ENCODE measurements at places on chromosomes 12 and 14. TPM values are rescaled to one million over a fixed set of nuclear protein-coding genes. Genes with fewer than 3 reads are reported as not detected.

- peaks cover 9% of the 10 kb centered on the region for H3K36me3 ChIP-seq
- peaks cover 6% of the 10 kb centered on the region for H3K4me1 ChIP-seq
- no peaks in the 10 kb centered on the region for H3K27me3 ChIP-seq
- no peak overlapping the region for H3K27ac ChIP-seq
- no peak overlapping the region for H3K4me3 ChIP-seq
- no peak for DNase-seq
These were observed 13.2 kb upstream of the PRKCH start for GRCh38 chr14:61308198-61308597.

- DNase-seq, result no peak
- peaks cover 21% of the 10 kb centered on the region for H3K4me1 ChIP-seq
- no peaks in the 10 kb centered on the region for H3K36me3 ChIP-seq
- H3K4me3 ChIP-seq, result peak within 1 kb of the TSS; percentile 80
- H3K27ac ChIP-seq, result peak within 1 kb of the TSS; percentile 72
- peaks cover 20% of the 10 kb centered on the region for H3K27me3 ChIP-seq
These were observed at the start of gene INHBE for GRCh38 chr12:57454566-57455373. Gene INHBE (plus strand): TSS chr12:57455307. CDS start chr12:57455537, 230 bp downstream.

DNA sequence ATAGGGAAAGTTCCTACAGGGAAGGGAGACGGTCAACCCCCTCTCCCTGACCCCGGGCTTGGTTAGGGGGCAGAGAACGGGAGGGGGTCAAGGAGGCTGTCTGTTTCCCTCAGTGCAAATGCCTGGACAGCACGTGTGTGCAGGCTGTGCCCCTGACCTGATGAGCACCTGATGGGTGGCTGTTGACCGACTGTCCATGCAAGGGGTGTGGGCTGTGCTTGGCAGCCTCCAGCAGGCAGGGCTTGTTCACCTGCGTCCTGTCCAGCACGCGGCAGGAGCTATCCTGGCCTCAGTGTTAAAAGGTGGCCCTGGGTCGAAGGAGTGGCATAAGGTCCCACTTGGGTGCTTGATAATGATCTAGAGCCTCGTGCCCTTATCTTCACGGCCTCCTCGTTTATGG lies 221.0 kb downstream of the CACNA1C start:
- H3K4me1 ChIP-seq, result peaks cover 2% of the 10 kb centered on the region
- H3K27ac ChIP-seq, result no peak overlapping the region
- no peak for DNase-seq
- no peaks in the 10 kb centered on the region for H3K36me3 ChIP-seq

DNA sequence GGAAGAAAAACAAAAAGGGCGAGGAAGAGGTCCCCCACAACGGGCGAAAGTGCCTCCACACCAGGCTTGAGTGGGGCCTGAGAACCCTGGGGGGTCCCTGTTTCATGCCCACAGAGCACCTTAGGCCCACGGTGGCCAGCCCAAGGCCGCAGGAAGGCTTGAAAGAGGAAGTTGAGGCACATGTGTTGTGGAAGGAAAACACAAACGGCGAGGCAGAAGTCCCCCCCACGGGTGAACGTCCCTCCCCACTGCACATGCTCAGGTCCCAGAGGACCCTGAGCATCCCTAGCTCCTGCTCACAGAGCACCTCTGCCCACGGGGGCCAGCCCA lies 371.5 kb downstream of the ALG10 start:
- H3K4me1 ChIP-seq, result no peaks in the 10 kb centered on the region
- DNase-seq, result peak; percentile 2
- no peak overlapping the region for H3K4me3 ChIP-seq
- H3K27me3 ChIP-seq, result no peaks in the 10 kb centered on the region
- H3K36me3 ChIP-seq, result no peaks in the 10 kb centered on the region

DNA sequence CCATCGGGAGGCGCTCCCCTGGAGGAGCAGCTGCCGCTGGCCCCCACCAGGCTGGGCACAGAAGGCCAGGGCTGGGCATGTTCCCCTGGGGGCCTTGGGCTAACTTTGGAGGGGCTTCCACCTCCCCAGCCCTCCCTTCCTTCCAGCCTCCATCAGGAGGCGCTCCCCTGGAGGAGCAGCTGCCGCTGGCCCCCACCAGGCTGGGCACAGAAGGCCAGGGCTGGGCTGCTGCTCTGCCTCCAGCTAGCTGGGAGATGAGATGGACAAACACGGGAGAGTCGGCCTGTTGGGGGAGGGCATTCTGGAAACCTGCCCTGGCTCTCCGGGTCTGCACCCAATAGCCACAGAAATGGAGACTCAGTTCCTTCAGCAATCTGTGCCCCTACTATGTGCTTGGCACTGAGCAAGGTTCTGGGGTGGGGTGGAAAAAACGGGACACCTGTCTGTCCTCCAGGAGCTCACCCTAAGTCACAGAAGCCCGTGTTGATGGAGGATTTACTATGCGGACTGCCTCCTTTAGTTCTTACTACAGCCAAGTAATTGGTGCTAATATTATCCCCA lies 39.0 kb upstream of the CORO1C start:
- H3K4me3 ChIP-seq, result no peak overlapping the region
- H3K4me1 ChIP-seq, result peaks cover 3% of the 10 kb centered on the region
- H3K36me3 ChIP-seq, result no peaks in the 10 kb centered on the region
- H3K27me3 ChIP-seq, result peaks cover 6% of the 10 kb centered on the region

DNA sequence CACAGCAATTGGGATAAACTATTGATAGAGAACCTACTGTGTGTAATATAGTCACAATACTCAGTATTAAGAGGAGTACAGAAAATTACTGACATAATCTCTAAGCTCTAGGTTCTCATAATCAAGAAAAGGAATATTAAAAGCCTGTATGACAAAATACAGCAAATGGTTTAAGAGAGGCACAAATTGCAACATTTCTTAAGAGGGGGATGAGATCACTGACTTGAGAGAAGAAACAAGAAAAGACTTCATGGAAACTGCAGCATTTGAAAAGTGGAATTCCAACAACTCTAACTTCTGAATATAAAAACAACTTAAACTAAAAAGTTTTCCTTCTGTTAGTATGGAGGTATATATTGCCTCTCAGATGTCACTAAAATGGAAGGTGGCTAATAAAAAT lies 89.7 kb downstream of the NUMB start:
- H3K4me3 ChIP-seq, result no peak overlapping the region
- H3K27ac ChIP-seq, result no peak overlapping the region
- H3K27me3 ChIP-seq, result no peaks in the 10 kb centered on the region
- no peaks in the 10 kb centered on the region for H3K36me3 ChIP-seq
- no peak for DNase-seq
- H3K4me1 ChIP-seq, result peaks cover 4% of the 10 kb centered on the region

DNA sequence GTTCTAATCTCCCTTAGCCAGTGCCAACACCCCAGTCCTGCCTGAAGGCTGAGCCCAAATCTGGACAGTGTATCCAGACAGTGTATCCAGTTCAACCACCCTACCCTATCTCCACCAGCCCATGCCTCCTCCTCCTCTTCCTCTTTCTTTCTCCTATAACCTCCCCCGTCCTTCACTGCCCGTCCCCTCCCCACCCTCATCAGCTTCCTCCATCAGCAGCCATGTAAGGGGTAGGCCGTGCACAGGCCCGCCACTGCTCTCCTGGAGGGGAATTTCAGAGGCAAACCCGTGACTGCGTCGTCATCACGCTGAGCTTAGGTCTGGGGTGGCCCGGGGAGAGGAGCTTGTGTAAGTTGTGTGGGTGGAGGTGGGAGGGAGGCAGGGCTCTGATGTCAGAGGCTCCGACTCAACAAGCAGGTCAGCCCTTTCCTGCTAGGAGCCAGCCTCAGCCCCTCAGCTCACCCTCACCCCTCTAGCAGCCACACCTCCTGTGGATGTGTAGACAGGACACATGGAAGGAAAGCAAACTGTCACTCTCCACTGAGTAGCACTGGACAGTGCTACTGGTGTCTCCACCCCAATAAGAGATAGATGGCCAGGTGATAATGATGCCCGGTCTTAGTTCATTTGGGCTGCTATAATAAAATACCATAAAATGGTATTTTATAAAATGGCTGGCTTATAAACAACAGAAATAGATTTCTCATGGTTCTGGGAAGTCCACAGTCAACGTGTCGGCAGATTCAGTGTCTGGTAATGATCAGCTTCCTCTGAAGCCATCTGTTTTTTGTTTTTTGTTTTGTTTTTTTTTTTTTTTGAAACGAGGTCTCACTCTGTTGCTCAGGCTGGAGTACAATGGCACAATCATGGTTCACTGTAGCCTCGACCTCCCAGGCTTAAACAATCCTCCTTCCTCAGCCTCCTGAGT lies 50.5 kb downstream of the IRF2BPL start:
- H3K4me1 ChIP-seq, result peaks cover 9% of the 10 kb centered on the region
- peak overlapping the region; percentile 15 for H3K4me3 ChIP-seq
- H3K27me3 ChIP-seq, result no peaks in the 10 kb centered on the region

GRCh38 chr12:92668739-92669138 lies 34.0 kb upstream of the PLEKHG7 start:
- H3K27ac ChIP-seq, result no peak overlapping the region
- H3K27me3 ChIP-seq, result no peaks in the 10 kb centered on the region
- H3K4me3 ChIP-seq, result no peak overlapping the region
- no peak for DNase-seq

- DNase-seq, result no peak
- peaks cover 13% of the 10 kb centered on the region for H3K4me1 ChIP-seq
- no peaks in the 10 kb centered on the region for H3K36me3 ChIP-seq
These were observed 545 bp downstream of the PPFIA2 start for GRCh38 chr12:81758421-81759189.

DNA sequence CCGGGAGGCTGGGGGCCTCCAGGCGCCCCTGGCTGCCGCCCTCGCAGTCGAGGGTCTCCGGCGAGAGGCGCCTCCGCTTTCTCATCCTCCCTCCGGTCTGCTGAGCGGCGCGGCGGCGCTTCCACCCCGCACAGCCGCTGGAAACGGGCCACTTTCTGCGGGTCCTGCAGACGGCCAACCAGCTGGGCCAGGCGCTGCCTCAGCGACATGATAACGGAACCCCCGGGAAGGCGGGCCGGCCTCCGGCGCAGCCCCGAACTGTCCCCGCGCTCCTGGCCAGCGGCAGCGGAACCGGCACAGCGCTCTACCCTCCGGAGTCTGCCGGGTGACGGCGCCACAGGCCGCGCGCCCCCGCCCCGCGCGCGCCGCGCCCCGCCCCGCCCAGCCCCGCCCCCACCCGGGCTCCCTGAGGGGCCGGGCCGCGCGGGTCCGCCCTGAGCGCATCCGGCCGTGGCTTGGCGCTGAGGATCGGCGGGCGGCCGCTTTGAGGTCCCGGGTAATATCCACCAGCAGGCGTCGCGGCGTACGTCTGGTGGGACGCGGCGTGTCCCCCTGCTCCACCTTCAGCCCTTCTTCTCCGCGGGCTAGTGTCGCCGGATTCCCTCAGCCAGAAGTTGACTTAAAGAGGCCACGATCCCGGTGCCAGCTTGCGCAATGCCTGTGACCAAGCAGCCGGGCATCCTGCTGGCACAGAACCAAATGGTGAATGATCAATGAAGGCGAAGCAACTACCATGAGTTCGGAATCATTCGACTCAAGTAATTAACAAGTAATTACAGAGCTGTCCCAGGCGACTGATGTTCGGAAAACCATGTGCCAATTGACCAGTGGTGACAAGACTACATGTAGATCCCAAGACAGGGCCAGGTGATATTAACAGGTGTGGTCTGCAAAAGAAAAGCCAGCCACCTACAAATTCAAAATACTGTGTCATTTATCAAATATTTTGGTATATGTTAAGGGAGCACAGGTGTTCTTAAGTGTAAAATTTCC lies at the start of gene SGPP1:
SGPP1 (minus strand) TSS at position 330 of the 993 bp plus-strand sequence; CDS start at position 209, 121 bp downstream.
- peak within 1 kb of the TSS; percentile 95 for H3K27ac ChIP-seq
- H3K4me3 ChIP-seq, result peak within 1 kb of the TSS; percentile 99
- no peaks in the 10 kb centered on the region for H3K27me3 ChIP-seq
- peaks cover 36% of the 10 kb centered on the region for H3K4me1 ChIP-seq

DNA sequence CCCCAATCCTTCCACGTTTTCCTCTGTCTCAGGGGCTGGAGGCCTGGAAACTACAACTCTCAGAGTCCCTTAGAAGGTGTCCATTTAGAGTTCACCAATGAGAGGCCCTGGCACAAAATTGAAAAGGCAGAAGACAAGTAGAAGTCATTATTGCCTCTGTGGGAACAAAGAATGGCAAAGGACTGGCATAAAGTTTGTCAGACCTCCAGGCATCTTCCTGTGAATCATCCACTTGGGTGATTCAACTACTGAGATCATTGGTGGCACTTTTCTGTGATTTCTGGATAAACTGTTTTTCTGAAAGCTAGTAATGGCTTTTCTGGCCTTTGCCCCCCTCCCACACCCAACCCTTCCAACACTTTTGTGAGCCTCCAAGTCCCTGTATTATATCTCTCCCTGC lies 42.6 kb upstream of the C12orf42 start:
- no peak for DNase-seq
- H3K4me3 ChIP-seq, result no peak overlapping the region
- no peak overlapping the region for H3K27ac ChIP-seq
- peaks cover 5% of the 10 kb centered on the region for H3K4me1 ChIP-seq

GRCh38 chr12:66008985-66009384 lies 121.6 kb downstream of the LLPH start:
- H3K4me1 ChIP-seq, result no peaks in the 10 kb centered on the region
- no peak overlapping the region for H3K27ac ChIP-seq
- peaks cover 3% of the 10 kb centered on the region for H3K36me3 ChIP-seq
- no peak overlapping the region for H3K4me3 ChIP-seq

DNA sequence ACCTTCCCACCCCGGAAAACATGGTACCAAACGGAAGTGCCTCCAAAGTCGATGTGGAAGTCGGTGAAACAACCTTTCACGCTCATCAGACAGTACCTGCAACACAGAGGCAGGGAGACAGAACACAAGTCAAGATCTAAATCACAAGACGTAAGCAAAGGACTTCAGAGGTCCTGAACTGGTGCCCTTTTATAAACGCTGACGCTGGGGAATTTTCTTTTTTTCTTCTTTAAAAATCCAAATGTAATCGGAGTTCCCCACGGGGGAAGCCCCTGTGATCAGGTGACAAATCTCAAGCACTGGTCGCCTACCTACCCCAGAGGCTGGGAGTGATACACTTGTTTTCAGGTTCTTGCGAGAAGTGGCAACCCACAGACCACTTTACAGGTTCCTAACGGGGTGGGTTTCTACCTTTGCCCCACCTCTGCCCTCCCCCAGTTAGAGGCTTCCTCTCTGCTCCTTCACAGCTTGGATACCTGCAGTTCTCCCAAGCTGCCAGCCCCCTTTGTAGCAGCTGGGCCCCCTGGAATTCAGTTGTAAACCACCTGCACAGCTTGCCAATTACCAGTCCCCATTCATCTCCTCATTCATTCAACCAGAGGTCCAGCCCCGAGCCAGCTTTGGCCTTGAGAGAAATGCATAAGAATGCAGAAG lies 46.2 kb downstream of the KDM2B start:
- peaks cover 49% of the 10 kb centered on the region for H3K4me1 ChIP-seq
- DNase-seq, result peak; percentile 64
- no peaks in the 10 kb centered on the region for H3K27me3 ChIP-seq
- H3K36me3 ChIP-seq, result peaks cover 5% of the 10 kb centered on the region
- H3K4me3 ChIP-seq, result peak overlapping the region; percentile 71

- no peak overlapping the region for H3K4me3 ChIP-seq
- H3K27ac ChIP-seq, result no peak overlapping the region
- H3K36me3 ChIP-seq, result no peaks in the 10 kb centered on the region
- H3K4me1 ChIP-seq, result peaks cover 6% of the 10 kb centered on the region
These were observed 49.6 kb upstream of the IFNG-AS1 start for GRCh38 chr12:67939611-67940010.

The TEAD4 gene
- not detected for total RNA-seq

The MYH6 gene
- total RNA-seq, result not detected

The OR10G3 gene
- total RNA-seq, result not detected

The MIP gene
- not detected for total RNA-seq

The PLEK2 gene
- total RNA-seq, result 2.1 TPM
